ENCODE measurements at places on chromosomes 7 and 10.

DNA sequence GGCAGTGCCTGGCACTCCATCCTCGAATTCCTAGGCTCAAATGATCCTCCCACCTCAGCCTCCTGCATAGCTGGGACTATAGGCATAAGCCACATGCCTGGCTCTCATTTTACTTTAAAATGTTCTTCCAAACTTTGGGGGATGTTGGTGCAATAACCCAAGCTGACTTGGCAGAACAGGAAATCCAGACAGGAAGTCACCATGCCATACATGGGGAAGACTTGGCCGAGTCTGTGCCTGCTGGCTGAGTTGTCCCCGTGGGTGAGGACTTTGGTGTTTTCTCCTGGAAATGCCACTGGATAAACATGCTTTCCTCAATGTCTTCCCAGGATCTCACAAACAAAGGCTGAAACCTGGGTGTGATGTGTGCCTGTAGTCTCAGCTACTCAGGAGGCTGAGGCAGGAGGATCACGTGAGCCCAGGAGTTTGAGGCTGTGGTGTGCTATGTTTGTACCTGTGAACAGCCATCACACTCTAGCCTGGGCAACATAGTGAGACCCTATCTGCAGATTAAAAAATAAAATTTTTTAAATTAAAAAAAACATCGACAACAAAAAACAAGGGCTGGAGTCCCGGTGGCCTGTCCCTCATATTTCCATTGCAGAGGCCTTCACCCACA lies 19.8 kb downstream of the HKDC1 start:
- DNase-seq, result no peak

DNA sequence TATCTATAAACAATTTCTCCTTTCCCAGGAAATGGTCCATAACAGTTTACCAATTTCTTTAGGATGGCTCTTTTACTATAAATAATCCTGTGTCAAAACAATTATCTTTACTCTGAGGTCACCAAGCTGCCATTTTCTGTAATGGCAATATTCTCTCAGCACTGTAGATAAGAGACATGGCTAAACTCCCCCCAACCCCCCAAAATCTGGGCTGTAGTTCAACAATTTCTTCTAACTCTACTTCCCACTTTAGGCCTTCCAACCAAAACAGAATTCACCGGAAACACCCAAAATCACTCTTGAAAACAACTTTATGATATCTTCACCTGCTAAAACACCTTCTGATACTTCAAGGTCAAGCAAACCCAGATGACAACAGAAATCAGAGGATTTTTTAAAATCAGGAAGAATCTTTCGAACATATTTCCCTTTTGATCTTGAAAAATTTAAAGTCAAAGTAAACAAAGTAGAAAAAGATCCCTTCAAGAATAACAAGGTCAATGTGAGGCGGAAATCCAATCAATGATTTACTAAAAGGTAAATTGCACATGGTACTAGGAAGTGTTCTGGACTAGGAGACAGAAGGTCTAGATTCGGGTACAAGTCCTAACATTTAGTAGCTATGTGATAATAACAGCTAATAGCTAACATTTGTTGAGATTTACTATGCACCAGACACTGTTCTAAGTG lies 176.8 kb downstream of the CPEB3 start:
- no peak for DNase-seq

DNA sequence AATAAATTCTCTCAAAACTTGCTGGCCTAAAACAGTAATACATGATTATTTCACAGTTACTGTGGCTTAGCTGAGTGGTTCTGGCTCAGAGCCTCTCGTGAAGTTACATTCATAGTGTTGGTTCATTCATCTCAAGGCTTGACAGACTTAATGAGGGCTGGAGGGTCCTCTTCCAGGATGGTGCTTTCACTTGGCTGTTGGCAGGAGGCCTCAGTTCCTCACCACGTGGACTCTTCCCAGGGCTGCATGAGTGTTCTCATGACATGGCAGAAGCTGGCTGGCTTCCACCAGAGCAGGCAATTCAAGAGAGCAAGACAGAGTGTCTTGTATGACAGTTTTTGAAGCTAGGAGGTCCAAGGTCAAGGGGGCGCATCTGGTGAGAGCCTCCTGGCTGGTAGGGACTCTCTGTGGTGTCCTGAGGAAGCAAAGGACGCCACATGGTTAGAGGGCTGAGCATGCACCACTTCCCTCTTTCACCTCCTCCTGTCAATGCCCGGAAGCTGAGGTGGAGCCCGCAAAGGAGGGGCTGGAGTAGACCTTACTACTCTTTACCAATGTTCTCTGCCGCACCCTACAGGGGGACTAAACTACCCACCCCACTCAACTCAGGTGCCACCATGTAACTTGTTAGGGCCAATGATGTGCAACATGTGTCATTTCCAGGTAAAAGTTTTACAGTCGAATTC lies 58.2 kb upstream of the YAE1 start:
- DNase-seq, result no peak

GRCh38 chr10:61391281-61391680 lies 61.9 kb downstream of the TMEM26 start:
- no peak for DNase-seq

DNA sequence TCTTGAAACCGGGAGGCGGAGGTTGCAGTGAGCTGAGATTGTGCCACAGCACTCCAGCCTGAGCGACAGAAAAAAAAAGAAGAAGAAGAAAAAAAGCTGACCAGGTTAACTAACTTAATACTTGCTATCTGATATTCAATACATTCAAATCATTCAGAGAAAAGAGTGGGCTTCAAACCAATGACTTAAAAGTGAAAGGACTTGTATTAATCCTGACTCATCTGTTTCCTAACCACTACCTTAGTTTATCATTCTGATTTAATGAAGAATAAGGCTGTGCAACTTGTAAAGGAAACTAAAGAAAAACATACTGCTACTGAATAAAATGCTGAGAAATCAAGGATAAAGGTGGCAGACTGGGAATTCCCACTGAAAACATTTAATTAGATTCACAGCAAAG lies 128.4 kb downstream of the NRBF2 start:
- no peak for DNase-seq

- no peak for DNase-seq
Observed at GRCh38 chr10:113415246-113415645, 137.6 kb upstream of the HABP2 start.

- no peak for DNase-seq
Observed at GRCh38 chr10:49564461-49565009, 25.6 kb upstream of the ERCC6 start.

DNA sequence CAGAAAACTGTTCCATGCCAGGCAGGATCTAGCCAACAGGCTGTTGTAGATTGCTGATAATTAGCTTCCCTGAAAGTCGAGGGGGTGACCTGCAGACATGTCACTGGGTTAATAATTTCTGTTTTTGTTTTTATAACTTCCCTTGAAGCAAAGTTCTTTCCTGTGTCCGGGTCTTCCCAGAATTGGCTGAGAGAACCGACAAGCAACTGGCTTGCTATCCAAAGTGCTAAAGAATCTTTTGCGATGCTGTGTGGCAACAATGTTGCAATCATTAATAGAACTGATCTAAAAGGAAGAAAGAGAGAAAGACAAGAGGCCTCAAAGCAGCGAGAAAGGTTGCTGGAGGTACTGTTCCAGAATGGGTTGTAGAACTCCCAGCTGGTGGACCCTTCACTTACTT lies 132.1 kb upstream of the DPP6 start:
- no peak for DNase-seq

DNA sequence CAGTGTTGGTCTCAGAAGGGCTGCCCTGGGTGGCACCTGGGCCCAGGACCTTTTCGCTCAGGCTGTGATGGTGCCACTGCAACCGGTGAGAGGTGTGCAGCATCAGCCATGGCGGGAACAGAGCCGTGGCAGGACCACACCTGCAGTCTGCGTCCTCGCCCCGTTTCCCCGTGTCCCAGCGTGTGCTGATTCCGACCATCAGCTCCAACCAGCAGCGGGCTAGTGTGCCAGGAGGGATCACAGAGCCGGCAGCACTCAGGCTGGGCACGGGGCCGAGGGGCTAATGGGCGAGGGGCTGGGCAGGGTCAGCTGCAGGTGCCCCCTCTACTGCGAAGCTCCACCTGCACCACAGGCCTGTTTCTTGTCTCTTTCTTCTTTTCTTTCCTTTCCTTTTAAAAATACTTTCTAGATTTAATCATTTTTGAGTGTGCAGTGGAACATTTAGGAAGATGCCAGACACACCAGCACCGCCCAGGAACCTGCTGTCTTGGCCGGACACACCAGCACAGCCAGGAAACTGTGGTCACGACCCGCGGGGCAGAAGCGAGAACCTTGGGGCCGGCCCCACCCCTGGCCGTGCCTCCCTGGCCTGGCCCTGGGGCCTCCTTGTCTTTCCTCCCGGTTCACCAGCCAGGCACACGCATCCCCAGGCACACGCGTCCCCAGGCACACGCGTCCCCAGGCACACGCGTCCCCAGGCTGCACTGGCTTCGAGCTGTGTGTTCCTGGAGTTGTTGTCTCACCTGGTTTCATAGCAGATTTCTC lies 34.6 kb downstream of the ADGRA1 start:
- DNase-seq, result no peak

- no peak for DNase-seq
Observed at GRCh38 chr10:130189608-130190054, 53.4 kb downstream of the GLRX3 start.

DNA sequence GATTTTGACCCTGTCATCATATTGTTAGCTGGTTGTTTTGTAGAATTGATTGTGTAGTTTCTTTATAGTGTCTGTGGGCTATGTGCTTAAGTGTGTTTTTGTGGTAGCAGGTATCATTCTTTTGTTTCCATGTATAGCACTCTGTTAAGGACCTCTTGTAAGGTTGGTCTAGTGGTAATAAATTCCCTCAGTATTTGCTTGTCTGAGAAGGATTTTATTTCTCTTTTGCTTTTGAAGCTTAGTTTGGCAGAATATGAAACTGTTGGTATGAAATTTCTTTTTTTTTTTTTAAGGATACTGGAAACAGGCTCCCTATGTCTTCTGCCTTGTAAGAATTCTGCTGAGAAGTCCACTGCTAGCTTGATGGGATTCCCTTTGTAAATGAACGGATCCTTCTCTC lies 1073.4 kb downstream of the LRMDA start:
- no peak for DNase-seq

DNA sequence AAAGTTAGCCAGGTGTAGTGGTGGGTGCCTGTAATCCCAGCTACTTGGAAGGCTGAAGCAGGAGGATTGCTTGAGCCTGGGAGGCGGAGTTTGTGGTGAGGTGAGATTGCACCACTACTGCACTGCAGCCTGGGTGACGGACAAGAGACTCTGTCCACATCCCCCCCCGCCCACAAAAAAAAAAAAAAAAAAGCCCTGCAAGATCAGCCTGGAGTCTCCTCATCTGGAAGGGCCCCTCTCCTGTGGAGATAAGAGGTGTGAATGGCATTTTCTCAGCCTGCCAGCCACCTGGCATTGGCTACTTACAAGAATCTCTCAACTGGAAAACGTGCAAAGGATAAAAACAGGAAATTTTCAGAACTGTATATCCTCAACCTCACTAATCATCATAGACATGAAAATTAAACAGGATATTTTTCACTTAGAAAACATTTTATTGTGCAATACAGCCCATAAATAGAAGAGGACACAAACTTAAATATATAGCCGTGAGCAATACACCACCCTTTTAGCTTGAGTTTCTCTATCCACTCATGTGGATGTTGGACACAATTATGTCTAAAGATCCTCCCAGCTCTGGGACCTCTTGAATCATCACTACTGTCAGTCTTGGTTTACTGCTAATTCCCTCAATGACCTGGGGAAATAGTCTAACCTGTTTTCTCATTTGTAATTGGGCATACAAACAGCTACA lies 11.3 kb upstream of the TSPAN15 start:
- DNase-seq, result peak; percentile 62

DNA sequence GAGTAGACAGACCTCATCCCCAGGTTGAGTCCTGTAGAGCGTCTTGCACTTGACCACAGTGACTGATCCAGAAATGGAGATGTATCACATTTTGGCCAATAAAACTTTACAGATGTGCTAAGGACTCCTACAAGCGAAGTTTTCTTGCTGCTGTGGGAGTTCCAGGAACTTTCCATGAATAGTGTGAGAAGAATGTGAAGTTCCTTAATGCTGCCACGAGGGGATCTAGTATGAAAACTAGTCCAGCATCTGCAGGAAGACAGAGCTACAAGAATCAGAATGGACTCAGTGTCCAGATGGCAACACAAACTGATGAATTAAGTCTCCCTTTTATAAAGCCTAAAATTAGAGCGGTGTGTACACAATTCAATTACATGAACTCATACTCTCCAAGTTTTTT lies 14.8 kb upstream of the LSM8 start:
- no peak for DNase-seq

DNA sequence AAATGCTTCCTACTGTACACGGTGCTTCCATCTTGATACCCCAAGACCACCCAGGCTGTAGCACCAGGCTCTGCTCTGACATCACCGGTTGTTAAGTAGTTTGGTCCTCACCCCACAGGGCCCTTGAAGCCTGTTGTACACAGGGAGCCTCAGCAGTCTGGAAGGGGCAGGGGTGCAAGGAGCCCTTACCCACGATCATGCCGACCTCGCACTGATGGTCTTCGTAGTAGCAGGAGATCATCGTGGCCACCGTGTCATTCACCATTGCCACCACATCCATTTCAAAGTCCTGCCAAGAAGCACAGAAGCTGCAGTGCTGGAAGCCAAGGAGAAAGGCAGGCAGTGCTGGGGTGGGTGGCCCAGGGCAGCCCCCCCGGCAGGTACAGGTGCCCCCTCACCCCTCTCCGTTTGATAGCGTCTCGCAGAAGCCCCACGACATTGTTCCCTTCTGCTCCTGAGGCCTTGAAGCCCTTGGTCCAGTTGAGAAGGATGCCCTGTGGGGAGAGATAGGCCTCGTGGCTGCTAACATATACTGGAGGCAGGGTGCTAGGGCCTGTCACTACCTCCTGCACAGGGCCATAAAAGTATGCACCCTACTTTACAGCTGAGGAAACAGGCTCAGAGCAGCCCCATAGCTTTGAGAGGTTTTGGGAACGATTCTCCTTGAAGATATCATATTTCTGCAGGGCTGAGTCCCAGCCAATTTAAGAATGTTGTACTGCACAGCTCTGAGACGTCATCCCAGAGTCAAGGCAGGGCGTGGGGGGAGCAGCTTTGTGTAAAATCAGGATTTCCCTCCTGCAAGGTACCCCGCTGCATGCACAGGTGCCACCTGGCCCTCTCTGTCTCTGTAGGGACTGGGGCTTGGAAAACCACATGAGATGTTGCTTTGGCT lies 8.7 kb upstream of the MYL7 start:
- no peak for DNase-seq

- DNase-seq, result no peak
Observed at GRCh38 chr10:114507449-114507848, 103.1 kb upstream of the AFAP1L2 start.

DNA sequence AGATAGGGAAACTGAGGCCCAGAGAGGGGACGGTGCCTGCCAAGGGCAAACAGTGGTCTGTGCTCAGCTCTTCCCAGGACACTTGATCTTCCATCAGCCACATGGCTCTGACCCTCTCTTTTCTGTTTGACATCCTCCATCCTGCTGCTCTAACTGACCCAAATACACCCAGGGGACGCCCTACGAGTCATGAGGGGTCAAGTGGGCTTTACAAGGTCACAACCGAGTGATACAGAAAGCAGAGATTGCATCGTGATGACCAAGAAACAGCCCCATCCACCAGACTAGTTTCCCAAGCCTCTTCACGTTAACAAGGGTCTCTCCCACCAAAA lies 131.2 kb upstream of the UNC5B start:
- DNase-seq, result no peak

Data from eye (tissue), 1 donor.